SJSA1 (cell line): ENCODE measurements at places on chromosomes 1 and 21.
A peak's percentile ranks its signal among the peaks of the same experiment; 100 is the strongest.

DNA sequence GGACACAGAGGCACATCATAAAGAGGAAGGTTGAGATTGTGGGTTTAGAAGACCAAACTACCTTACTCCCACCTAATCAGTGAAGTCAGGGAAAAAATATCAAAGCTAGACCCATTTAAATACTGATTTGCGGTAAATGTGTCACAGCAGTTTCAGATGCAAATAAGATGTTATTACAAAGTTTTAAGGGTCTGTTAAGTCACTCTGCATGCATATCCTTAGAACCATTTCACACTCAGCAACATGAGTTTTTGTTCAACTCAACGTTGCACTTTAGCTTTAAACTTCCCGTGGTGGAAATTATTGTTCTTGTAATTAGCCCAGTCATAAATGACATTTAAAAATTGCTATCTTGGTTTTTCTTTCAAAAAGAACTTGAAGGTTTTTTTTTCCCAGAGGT is 34.8 kb downstream of the RPAP2 start:
- DNase-seq, result no peak

DNA sequence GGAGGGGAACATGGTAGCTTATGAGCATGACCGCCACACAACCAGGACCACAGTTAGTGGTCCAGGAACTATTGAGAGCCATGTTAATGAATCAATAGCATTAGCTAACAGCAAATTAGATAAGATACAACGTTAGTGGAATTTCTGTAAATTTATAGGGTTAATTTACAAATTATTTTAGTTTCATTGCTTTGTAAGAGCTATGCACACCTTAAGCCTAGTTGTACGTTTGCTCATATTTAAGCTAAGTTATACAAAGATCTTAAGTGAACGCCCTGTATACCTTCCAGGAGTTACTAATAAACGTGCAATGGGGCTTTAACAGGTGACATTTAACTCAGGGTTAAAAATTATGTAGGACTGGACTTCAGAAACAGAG is 749 bp downstream of the EXOSC10 start:
- no peak for DNase-seq

DNA sequence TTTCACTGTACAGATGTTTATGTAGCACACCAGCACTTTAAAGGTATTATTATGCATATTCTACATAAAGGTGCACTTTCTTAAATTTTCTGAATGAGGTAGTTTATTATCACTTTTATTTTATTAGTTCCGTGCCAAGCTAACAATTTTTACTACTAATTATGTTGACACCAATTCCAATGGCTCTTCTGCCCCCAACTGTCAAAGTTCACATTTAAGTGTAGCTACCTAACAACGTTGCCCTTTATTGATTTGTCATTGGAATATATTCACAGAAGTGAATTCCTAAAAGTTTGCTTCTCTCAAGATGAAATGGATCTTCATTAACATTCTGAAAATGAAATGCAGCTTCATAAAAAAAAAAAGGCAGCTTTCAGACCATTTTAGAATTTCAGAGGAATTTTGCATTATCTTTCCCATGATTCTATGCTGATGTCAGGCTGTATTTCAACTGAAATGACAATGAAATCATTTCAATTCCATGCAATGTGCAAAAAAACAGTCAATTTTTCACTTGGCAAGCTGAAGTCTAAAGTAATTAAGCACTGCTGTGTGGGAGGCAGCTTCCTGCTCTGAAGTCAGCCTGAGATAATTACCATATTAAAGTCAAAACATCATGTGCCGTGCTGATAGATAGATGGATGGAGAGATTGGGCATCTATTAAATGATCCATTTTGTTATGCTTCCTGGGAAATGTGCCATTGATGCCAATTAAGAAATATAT is 229.2 kb downstream of the TTLL7 start:
- no peak for DNase-seq

- no peak for DNase-seq
Observed at GRCh38 chr21:33185852-33186251, 43.9 kb upstream of the IFNAR2 start.

- no peak for DNase-seq
Observed at GRCh38 chr21:17044696-17045095, 468.1 kb upstream of the CXADR start.

DNA sequence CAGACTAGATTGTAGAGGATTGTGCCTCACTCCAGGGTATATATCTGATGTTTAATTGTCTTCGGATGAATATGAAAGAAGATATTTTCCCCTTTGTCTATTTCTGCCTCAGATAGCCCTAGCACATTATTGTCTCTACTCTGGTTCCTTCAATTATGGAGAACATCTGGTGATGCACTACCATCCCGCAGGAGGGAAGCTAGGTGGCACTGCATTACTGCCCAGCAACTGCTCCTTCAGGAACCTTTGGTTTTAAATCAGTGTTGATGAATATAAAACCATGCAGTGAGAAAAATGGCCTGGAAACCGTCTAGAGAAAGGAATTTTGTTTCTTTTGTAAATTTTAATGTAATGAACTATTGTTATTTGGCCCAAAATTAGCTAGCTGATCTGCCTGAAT is 68.5 kb downstream of the GPR88 start:
- DNase-seq, result peak; percentile 51

DNA sequence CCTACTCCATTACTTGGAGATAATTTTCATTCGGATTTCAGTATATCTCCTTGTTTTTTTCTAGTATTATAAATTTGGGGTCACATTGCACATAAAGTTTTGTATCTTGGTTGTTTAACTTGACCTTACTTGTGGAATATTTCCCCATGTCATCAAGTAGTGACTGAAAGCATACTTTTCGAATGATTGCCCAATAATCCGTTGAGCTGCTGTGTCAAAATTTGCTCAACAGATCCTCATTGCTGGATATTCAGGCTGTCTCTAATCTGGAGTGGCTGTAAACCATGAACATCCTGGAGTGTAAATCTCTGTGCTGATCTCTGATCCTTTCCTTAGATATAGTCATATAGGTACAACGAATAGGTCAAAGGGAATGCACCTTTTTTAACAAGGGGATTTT is 4.9 kb downstream of the NIPAL3 start:
- DNase-seq, result no peak

- DNase-seq, result no peak
Observed at GRCh38 chr1:28680151-28680550, 11.6 kb downstream of the GMEB1 start.

DNA sequence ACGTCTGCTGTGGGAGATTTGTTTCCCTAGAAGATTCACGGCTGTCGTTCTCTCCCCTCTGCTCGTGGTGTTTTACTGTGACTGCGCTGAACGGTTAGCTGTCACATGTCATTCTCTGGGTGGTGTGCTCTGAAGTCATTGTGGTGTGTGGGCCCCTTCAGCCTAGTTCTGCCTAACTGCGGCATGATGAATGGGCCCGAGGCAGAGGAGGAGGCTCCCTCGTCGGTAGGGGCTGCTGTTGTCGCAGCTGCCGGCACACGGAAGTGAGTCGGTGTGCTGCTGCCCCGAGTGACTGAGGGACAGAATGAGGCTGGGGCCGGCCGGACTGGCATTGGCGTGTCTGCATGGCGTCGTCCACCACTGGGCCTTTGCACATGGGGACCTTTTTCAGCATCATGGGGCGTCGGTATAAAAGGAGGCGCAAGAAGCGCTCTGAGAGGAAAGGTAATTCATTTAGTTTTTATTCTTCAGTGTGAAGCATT is 77.9 kb downstream of the ADARB1 start:
- peak; percentile 35 for DNase-seq

DNA sequence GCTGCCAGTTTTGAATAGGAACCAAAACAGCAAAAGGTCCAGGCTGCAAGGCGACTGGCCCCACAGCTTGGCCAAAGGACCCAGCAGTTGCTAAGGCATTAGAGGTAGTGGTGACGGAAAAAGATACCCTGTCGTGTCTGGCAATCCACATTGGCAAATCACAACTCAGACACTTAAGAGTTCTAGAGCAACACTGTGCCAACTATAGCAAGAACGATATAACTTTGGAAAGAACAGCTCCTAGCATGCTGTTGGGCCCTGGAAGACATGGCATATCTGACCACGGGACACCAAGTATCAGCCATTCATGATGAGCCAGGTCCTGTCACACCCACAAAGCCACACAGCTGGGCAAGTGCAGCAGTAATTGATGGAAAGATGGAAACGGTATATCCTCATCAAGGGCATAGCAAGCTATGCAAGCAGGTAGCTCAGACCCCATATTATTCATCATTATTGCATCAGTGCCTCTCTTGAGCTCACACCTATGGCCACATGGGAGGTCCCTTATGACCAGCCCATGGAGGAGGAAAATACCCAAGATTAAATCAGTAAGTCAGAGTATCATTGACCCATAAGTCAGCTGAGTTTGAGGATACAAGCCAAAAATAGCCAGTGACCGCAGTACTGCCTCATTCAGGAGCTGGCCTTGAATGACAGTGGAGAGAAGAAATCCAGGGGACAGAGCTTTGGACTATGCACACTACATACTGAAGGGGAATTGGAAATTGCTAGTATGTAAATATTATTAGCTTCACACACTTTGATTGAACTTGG is 221.2 kb downstream of the SETD4 start:
- DNase-seq, result no peak

DNA sequence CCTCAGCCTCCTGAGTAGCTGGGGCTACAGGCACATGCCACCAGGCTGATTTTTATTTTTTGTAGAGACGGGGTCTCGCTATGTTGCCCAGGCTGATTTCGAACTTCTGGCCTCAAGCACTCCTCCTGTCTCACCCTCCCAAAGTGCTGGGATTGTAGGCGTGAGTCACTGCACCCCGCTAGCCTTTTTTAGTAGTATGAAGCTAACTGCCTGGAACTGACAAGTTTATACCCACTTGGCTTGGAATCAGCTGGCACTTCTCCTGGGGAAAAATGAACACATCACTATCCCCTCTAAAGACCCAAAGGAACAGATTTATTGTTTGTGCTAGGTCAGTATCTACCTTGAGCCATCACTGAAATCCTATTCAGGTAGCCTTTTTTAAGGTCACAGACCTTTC is 19.0 kb downstream of the TMEM63A start:
- DNase-seq, result no peak

- no peak for DNase-seq
Observed at GRCh38 chr21:18772897-18773296, 369.3 kb upstream of the TMPRSS15 start.

DNA sequence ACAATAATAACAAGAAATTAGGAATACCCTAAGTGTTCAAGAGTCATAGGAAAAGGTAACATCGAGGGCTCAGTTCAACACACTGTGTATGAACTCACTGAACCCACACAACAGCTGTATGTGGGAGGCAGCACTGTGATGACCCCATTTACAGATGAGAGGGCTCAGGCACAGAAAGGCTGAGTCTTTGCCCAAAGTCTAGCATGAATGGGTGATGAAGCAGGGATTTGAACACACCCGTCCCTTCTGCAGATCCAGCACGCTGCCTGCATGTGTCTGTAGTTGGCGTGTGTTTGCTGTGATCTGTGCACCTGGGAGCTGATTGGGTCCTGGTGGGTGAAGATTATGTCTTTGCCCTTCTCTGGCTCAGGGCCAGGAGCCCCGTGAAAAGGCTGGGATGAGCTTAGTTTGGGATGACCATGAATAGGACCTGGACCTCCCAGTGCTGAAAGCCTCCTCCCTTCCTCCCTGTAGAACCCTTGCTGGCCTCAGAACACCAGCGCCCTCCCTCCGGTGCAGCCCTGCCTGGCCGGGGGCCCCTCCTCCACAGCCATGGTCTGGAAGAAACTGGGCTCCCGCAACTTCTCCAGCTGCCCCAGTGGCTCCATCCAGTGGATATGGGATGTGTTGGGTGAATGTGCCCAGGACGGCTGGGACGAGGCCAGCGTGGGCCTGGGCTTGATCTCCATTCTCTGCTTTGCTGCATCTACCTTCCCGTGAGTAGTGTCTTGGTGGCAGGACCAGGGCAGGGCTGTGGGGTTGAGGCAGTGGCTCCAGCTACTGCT is 5.2 kb downstream of the SLC66A1 start:
- DNase-seq, result no peak

DNA sequence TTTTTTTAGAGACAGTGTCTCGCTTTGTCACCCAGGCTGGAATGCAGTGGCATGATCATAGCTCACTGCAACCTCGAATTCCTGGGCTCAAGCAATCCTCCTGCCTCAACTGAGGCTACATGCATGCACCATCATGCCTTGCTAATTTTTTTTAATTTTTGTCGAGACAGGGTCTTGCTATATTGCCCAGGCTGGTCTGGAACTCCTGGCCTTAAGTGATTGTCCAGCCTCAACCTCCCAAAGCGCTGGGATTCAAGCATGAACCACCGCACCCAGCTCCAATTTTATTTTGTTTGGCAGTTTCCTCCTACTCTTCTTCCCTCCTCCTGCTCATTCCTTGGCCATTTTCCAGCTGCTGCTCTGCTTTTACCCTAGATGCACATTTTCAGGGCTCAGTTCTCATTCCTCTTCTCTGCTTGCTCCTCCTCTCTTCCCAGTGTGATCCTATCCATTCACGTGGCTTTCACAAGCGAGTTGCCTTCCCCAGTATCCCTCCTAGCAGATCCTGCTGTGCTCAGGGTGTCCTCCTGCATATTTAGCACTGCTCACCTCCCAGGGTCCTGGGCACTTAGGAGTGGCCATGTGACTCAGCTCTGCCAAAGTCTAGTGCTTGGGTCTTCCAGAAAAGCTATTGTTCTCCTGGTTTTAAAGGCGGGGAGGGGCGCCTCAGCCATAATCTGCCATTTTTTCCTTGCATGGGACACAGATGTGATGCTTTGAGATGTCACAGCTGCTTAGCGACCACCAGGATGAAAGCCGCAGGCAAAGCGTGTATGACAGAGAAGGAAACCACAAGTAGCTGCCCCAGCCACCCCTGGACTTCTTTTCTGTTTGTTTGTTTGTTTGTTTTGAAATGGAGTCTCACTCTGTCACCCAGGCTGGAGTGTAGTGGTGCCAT is 33.7 kb downstream of the PSEN2 start:
- DNase-seq, result peak; percentile 19

DNA sequence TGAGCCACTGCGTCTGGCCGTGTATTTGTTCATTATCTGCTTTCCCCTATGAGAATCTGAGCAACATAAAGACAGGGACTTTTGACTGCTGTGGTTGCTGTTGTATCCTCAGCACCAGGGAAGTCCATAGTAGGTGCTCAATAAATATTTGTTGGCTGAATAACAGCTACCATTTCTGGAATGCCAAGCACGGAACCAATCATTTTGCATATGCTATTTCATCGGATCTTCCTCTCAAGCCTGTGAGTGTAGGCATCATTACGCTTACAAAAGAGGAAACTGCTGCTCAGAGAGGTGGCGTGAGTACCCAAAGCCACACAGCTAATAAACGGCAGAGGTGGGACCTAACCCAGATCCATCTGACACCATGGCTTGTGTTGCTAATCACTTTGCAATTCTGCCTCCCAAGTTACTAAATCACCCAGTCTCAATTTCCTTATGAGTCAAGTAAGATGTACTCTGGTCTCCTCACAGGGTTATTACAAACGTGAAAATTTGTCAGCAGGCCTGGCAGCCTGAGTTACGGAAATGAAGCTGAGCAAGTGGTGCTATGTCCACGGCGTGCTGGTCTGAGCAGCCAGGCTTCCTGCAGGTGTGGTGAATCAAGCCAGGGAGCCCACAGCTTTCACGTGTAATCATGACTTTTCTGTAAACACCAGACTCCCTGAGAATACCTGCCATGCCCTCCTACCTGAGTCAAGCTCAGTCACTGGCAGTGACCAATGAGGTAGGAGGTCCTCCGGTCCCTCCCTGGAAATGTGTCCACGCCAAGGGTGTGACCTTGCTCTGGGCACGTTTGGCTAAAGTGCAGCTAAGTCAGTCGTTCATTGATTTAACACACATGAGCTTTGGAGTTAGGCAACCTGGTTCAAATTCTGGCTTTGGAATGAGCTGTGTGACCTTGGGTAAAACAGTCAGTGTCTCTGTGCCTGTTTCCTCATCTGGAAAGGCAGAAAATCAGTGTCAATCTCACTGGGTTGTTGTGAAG is 4.8 kb upstream of the RHCE start:
- DNase-seq, result no peak
